ENCODE measurements at places on chromosomes 12 and 14.

- DNase-seq, result no peak
Observed at GRCh38 chr14:24135584-24135833, 485 bp upstream of the PSME1 start.

DNA sequence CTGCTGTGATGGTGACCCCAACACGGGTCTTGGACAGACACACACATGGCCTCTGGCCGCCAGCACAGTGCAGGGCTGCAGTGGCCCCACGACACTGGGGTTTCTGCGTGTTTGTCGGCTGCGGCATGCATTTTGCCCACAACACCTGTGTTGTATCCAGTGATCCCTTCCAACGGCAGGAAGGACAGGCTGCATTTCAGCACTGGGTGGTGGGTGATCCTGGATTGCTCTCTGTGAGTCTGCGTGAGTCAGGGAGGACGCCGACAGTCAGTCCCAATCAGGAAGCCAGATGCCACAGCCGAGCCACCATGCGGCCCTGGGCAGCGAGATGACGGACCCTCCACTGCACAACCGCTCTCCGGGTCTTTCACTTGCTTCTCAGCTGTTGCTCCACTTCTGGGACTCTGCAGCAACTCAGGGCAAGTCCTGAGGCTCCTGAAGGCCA lies 20.6 kb downstream of the LRTM2 start:
- no peak for DNase-seq

GRCh38 chr12:91610561-91610960 lies 427.9 kb upstream of the DCN start:
- DNase-seq, result no peak

DNA sequence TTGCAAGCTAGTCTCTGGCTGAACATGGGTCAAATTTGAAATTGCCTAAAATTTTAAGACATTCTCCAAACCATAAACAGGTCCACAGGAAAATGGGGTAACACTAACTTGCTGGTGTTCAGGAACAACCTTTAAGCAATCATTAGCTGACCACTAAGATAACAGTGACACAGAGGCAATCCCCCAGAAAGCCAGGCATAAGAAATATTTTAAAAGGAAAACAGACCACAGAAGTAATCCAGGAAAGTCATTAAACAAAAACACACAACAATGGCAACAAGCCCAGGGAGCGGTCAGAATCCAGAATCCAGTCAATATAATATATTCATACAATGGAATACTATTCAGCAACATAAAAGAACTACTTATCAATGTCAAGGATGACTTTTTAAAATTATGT lies 59.1 kb downstream of the LRP6 start:
- no peak for DNase-seq

- DNase-seq, result no peak
Observed at GRCh38 chr14:29037411-29037810, 270.8 kb downstream of the FOXG1 start.

DNA sequence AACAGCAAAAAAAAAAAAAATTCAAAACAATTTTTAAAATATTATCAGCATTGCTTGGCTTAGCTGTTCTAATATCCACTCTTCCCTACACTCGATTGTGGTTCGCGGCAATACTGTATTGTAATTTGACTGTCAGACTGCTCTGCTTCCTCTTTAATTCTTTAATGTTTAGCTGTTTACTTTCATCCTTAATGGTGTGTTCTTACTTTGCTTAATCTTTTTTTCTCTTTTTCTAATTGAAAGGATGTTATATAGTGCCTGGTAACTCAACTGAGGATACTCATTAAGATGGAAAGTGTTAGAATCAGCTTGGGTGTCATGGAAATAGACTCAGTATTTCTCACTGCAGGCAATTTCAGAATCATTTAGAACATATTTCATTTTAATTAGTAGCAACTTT lies 2.0 kb downstream of the ANO4 start:
- DNase-seq, result no peak

DNA sequence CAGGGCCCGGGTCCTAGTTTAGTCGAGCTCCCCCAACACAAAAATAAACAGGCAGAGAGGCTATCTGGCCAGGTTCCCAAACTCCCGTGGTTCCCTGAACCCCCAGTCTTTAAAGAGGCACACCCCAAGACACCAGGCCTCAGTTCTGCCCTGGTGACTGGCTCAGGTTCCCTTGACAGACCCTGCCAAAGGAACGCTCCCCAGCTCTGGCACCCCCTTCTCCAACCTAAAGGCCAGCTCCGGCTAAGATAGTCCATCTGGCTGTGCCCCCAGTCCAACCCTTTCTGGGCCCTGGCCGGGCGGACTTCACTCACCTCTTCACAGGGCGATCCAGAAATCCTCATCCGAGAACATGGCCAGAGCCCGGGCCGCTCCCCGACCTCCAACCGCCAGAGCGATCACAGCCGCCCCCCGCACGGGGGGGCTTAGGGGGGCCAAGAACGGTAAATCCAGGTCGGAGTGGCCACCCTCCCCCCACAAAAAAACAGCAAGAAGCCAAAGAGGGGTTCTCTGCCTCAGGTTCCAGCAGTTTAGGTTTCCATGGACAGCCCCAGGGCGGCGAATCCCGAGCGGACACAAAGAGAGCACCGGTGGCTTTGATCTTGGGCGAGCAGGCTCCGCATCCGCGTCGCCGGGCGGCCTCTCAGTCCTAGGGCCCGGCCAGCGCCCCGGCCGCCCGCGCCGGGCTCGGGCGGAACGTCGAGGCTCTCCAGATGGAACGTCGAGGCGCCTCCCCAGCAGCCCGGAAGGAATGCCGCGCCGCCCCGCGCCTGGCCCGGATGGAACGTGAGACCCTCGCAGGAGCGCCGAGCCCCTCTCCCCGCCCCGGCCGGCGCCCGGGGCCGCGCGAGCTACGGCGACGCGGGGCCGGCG lies 1.1 kb downstream of the KMT2D start:
- DNase-seq, result no peak

GRCh38 chr14:103008768-103009357 lies 48.5 kb downstream of the CDC42BPB start:
- no peak for DNase-seq

DNA sequence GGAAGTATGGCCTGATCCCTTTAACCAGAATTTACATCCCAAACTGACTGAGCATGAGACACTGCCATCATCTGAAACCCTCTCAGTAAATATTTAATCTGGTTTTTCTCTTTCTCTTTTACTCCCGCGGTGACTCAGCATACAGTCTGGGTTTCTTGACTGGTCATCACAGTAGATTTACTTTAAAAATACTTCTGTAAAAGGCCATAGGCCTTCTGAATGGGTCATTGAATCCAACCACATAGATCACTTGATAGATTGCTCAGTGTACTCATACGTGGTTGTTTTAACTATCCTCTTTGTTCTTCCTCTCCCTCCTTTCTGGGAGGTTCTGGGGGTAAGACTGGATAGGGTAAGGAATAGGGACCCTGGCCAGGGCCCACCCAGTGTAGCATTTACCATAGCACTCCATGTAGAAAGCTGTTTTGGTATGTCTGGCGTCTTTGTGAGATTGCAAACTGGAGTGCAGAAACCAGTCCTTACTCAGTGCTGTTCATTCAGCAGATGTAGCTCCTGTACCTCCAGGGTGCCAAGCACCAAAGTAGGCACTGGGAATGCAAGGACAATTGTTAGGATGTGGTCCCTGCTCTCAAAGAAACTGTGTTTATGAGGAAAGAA lies 165.7 kb downstream of the SRGAP1 start:
- DNase-seq, result no peak

- no peak for DNase-seq
Observed at GRCh38 chr14:98564006-98564405, 708.0 kb downstream of the BCL11B start.

GRCh38 chr14:87503711-87504110 lies 489.3 kb downstream of the GALC start:
- no peak for DNase-seq

GRCh38 chr14:22390824-22391461 lies 198.1 kb downstream of the DAD1 start:
- no peak for DNase-seq

DNA sequence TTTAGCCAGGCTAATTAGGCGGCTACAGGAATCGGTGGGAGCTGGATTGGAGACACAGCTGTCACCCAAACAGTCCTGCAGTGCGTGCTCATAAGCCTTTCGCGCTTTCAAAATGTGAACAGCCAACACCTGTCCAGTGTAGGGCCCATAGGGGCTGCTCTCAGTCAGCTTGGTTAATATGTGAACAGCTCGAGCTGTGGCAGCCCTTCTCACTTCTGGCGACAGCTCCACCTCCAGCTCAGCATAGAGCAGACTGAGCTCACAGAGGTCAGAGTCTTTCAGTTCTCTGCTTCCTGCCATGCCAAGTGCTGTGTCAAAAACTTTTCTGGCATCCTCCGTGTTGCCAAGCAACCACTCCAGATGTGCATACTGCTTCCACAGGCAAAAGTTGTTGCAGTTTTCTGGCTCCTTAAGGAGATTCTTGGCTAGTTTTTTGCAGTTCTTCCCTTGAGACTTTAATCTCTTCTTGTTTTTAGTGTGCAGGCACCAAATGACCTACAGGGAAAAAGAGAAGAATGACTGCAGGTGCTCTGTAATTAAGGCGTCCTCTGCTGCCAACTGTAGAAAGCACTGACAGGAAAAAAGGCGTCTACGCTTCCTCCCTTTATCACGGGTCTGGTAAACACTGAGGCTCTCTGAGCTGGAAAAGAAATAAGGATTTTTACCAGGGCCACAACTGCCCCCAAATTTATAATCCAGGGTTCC lies 32.5 kb downstream of the PSMC1 start:
- no peak for DNase-seq
